ENCODE measurements at places on chromosomes 1 and 21. TPM values are rescaled to one million over a fixed set of nuclear protein-coding genes. Genes with fewer than 3 reads are reported as not detected.

TDRD10 gene
- not detected for total RNA-seq

RGSL1 gene
- total RNA-seq: not detected

EPS8L3 gene
- total RNA-seq: not detected

PRDM16 gene
- not detected for total RNA-seq

UMODL1 gene
- total RNA-seq: 0.30 TPM

UBE2U gene
- total RNA-seq: not detected

RYR2 gene
- total RNA-seq: not detected

LRRC71 gene
- not detected for total RNA-seq

GRCh38 chr1:210817385-210818275 lies 316.3 kb downstream of the KCNH1 start:
- no peak for DNase-seq

DNA sequence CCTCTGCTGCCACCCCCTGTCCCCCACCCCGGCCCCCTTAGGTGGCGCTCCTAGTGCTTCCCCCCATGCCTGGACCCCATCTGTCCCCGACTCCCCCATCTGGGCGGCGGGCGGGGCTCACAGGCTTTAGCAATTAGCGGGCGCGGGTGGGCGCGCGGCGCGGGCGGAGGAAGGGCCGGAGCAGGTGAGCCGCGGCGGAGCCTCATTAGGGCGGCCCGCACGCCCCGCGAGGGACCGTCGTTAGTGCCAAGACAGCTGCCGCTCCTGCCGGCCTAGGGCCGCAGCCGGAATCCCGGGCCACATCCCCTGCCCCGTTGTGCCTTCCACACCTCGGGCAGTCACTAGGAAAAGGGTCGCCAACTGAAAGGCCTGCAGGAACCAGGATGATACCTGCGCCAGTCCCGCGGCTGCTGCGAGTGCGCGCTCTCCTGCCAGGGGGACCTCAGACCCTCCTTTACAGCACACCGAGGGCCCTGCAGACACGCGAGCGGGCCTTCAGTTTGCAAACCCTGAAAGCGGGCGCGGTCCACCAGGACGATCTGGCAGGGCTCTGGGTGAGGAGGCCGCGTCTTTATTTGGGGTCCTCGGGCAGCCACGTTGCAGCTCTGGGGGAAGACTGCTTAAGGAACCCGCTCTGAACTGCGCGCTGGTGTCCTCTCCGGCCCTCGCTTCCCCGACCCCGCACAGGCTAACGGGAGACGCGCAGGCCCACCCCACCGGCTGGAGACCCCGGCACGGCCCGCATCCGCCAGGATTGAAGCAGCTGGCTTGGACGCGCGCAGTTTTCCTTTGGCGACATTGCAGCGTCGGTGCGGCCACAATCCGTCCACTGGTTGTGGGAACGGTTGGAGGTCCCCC lies 7.6 kb downstream of the OLIG2 start:
- DNase-seq: no peak

GRCh38 chr1:20494609-20495311 lies 8.8 kb upstream of the CAMK2N1 start:
- no peak for DNase-seq

DNA sequence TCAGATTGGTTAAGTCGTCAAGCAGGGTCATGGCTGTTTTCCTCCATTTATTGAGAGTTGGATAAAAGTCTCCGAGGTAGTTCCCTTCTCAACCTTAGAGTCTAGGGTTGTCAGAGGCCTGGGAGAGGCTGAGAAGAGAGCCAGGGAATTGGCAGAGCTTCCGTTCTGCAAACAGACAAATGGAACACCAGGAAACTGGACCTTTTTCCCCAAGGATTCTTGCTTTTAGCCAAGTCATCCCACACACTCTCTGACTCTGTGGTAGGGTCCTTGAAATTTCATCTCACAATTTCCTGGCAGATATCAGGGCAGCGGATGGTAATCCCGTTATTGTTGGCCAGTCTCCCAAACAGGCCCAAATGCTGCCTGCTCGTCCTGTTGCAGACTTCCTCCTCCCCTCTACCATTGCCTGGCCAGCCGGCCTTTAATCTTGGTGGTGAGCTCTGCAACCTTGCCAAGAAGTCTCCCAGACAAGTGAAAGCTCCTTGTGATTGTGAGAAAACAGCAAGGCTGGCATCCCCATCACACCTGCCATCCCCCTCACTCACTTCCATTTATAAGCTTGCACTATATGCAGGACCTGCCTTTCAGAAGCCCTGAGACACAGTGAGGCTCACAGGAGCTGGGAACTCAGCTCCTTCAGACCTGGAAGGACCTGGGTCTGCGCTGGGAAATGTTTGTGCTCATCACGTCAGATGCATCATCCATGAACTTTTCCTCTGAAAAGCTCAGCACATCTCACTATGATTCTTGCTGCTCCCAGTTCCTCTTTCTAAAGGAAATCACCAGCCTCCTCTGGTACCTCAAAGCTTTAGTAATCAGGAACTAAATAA lies 13.7 kb upstream of the SRP9 start:
- no peak for DNase-seq

DNA sequence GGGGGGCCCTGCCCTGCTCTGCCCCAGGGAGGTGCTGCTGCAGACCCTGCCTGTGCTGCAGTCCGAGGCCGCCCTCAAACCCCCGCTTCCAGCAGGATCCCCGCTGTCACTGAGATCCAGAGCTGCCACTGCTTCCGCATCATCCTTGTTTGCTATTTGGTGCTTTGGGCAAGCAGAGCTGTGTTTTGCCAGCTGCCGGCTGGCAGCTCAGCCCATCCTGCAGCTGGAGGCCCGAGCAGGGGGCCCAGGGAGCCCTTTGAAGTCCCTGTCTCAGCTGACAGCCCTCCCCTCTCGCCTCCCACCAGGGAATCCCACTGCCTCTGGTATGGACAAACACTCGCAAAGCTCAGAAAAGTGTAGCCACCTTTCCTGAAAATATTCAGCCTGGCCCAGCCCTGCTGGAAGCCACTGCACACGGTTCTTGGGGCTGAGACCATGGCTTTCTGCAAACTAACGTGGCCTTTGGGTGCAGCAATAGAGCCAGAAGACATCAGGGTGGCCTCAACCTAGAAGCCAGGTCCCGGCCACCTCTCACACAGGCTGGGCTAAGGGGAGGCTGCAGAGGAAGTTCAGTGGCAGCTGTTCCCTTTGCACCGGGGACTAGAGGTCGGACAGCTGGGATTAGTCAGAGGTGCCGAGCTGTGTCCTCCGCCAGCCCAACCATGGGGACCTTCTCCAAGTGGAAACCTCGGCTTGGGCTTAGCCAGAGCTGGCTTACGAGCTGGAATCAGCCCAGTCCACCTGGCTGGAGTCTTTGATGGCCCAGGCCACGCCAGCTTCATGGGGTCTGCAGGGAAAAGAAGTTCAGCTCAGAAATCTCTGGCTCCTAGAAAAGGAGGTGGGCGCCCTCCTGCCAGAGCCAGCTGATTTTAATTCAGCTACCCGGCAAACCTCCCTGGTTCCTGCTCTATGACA lies 107.1 kb downstream of the SPSB1 start:
- no peak for DNase-seq

GRCh38 chr1:18452550-18452949 lies 28.2 kb upstream of the KLHDC7A start:
- no peak for DNase-seq

- no peak for DNase-seq
These were observed 5.5 kb downstream of the TP53BP2 start for GRCh38 chr1:223840254-223840653.

- DNase-seq: no peak
These were observed 14.6 kb downstream of the RIPK4 start for GRCh38 chr21:41752231-41752681.

- DNase-seq: no peak
These were observed 44.3 kb upstream of the COL24A1 start for GRCh38 chr1:86200901-86201300.

DNA sequence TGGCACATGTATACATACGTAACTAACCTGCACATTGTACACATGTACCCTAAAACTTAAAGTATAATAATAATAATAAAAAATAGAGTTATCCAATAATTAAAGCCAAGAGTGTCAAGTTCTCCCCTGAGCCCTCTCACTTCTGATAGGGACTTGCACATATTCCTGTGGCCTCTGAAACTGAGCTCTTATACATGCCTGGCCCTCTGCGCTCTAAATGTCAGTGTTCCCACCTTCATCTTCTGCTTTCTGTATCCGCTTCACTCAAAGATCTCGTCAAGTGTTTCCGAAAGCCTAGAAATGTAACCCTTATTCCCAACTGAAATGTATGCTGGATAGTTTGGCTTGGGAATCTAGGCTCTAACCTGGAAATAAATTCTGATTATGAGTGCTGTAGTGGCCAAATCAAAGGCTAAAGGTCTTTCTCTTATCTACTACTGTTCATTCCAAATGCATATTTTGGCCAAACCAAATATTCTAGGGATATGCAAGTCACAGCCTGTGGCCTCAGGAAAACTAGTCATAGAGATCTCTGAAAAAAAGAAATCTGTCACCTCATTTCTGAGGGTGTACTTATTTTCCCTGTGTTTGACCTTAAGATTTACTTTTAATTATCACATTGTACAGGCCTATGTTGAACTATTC lies 99.5 kb upstream of the LYPLAL1 start:
- DNase-seq: no peak

- DNase-seq: no peak
These were observed 1637.4 kb upstream of the PRMT6 start for GRCh38 chr1:105419030-105419429.

GRCh38 chr1:70666381-70667140 lies 255.5 kb downstream of the CTH start:
- no peak for DNase-seq

DNA sequence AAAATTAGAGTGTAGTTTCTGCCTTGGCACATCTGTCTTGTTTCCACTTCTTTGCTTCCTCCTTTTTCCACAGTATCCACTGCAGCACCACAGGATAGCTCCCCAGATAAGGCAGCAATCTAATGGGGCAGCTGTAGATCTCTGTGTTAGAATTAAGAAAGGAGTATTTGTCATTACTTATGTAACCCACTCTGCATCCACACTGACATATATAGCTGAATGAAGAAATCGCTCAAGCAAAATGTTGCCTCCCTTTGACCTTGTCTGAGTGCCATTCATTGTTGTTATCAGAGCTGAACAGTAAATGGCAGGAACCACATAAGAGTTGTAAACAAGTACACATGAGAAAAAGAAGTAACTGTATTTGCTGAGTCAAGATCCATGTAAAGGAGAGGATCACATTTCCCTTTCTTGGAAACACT lies 45.9 kb upstream of the DPH5 start:
- no peak for DNase-seq

DNA sequence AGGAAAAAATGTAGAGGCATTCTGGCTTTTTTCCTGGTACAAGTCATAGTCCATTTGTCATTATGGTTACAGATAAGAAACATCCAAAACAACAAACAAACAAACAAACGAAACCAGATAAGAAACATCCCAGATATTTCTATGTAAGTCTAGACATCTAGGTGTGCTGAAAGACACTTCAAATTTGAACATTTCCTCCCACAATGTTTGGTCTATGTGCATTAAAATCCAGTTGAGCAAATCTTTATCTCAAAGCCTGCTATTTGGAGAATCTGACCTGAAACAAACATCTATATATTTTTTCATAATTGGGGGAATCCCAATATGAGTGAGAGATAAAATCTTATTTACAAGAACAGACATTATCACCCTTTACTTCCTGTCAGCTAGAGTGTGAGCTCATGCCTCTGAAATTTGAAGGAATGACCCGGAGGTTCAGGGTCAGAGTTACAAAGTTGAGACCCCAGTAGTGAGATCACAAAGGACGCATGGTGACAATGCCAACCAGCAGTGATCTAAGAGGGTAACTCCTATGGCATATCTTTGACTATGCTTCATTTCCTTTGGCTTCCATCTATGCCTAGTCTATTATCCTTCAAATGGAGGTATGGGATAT lies 182.9 kb upstream of the ATP1B1 start:
- no peak for DNase-seq

DNA sequence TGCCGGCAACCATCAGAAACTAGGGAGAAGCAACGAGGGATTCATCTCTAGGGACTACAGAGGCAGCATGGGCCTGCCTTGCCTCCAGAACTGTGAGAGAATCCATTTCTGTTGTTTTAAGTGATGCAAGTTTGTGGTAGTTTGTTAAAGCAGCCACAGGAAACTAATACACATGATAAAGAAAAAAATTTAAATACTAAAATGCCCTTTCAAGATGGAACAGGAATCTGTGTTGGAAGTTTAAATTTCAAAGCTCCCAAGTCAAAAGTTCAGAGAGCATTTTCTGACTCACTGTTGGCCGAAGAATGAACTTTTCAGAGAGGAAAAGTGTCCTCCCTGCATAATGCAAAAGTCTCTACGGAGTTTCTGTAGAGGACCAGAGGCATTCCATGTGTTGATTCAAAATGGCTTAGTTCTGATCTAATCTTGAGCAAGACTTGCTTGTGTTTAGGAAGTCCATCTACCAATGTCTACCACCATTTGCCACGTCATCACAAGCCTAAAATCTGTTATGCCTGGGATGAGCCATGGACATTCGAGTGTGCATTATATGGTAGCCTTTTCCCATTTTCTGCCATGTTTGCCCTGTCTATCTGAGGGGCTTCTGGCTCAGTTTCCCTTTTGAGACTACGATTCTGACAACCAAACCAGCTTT lies 22.4 kb upstream of the ARHGAP29 start:
- no peak for DNase-seq

DNA sequence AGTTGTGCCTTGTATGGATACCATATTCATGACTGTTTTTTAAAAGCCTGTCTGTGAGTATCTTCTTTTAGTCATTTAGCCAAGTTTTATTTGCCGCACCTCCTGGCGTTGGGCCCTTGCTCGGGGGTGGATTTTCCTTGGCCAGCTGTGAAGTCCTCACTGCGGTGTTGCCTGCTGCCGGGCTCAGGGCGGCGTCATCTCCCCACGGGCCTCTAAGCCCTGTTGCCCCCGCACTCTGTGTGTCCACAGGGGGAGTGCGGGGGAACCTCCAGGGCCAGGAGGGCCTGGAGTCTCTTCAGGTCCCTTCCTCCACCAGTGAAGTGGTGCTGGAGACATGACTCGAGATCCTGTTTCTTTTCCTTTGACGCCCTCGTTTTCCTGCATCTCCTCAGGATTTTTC lies 65.8 kb upstream of the DIP2A start:
- DNase-seq: no peak

GRCh38 chr1:203041351-203041932 lies 15.2 kb downstream of the PPFIA4 start:
- DNase-seq: no peak

DNA sequence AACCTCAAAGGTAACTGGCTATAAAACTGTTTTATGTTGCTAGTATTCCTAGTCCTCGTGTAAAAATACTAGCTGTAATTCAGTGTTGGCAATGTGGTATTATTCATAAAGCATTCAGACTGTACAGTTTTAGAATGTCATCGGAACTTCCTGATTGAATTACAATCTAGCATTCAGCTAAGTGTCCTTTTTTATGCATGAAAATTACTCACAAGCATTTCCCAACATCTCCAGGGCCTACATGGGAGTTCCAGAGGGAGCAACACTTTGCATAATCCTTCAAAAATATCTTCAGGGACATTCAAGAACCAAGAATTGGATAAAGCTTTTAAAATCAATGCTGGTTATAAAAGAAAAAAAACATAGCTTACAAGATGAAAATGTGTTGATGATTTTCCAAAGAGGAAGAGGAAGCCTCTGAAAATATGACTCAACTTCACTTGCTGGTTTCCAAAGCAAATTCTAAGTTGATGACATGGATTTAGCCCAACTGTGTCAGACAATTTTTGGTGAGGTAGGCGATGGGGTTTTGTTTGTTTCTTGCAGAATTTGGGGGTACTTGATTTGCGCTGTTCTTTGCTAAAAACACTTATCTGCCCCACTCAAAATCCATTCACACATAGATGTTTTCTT lies 137.8 kb downstream of the SLC44A5 start:
- no peak for DNase-seq
